Activated T-helper 9 cell treated with anti-CD3 and anti-CD28 coated beads, Interleukin-2, amount 50 U/mL, for 16 hours (primary cell): ENCODE measurements at places on chromosomes 6 and 20.

DNA sequence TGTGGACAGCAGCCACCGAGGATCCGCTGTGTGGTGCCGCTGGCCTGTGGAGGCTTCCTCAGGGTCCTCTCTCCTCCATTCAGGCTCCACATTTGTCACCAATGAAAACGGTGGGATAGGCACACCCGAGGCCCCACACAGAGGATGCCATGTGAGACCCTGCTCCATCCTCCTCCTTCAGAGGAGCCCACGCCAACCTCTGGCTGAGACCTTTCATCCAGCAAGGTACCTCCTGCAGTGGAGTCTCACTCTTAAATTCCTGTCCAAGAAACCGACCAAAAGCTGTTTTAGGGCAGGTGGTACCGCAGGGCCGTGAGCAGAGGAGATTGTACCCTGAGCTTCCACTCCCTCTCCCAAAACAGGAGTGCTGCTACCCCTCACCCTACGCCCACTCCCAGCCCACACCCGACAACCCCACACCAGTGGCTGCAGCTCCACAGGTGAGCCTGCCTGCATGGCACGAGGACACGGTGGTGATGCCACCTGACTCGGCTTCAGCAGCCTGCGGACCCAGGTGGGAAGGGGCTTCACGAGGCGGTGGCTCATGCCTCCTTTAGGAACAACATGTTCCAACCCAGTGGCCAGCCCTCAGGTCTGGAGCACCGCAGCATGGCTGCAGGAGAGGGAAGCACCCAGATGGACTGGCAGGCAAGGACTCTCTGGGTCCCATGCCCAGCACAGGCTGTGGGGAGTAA is 237.6 kb upstream of the AFDN start:
- no peak for DNase-seq

GRCh38 chr6:73121421-73121993 is 103.8 kb downstream of the KHDC1L start:
- DNase-seq = no peak

DNA sequence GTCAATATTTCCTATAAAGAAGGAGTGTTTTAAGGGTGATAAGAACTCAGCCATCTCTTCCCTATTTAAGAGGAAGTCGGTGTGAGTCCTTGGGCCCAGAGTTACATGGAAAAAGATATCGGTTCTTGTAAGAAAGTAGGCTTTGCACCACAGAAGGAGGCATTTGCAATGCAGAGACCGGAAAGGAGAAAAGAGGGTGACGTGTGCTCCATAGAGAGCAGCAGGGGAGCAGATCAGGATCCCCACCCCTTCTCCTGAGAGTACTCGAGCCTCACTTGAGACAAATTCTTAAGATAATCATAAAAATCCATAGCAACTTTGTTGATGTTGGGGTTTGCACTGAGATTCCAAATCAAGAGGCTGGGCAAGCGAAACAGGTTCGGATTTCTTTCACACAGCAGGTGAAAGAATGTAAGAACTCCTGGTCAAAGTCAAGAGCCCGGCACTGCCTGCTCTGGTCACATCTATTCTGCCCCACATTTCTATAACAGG is 27.8 kb downstream of the FOXA2 start:
- no peak for DNase-seq

DNA sequence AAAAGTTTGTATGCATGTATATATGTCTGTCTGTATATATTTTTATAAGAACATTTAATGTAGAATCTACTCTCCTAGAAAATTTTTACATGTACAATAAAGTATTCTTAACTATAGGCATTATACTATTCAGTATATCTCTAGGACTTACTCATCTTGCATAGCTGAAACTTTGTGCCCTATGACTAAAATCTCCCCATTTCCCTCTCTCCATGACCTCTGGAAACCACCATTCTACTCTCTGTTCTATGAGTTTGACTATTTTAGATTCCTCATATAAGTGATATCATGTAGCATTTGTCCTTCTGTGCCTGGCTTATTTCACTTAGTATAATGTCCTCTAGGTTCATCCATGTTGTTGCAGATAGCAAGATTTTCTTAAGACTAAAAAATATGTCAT is 205.1 kb upstream of the SMLR1 start:
- no peak for DNase-seq

GRCh38 chr6:43982084-43982625 is 145.1 kb downstream of the MRPL14 start:
- no peak for DNase-seq

DNA sequence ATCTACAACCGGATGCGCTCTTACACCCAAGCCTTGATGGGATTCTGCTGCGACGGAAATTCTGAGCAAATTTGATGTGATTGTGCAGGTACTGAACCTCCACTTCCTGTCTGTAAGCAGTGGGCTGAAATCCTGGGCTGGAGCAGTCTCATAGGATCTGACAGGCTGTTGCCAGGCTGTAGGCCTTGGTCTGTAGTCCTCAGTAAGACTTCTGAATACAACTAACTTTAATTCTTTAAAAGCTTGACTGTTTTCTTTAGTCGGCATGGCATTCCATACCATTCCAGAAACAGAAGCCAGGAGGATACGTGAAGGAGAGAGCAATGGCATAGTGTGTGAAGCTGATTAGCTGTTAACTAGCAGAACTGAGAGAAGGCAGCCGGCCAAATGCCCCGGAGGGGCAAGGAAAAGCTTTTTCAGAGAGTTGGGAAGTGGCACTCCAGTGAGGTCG is 68.3 kb downstream of the ADTRP start:
- no peak for DNase-seq

- no peak for DNase-seq
Observed at GRCh38 chr20:24637087-24637486, 167.7 kb downstream of the SYNDIG1 start.

DNA sequence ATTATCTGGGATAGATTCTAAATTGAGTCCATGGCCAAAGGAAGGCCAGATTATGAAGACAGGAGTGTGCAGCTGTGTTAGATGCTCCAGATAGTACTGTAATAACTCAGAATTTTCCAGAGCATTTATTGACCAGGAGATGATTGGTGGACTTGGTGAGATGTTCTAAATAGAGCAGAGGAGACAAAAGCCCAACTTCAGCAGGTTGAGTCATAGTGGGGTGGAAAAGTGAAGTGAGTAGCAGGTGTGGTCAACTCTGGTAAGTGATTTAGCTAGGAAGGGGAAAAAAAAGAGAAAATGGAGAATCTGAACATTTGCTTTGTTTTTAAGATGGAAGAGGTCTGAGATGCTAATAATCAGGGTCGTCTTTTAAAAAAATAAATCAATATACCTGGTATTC is 227.4 kb downstream of the TMEM200A start:
- no peak for DNase-seq

DNA sequence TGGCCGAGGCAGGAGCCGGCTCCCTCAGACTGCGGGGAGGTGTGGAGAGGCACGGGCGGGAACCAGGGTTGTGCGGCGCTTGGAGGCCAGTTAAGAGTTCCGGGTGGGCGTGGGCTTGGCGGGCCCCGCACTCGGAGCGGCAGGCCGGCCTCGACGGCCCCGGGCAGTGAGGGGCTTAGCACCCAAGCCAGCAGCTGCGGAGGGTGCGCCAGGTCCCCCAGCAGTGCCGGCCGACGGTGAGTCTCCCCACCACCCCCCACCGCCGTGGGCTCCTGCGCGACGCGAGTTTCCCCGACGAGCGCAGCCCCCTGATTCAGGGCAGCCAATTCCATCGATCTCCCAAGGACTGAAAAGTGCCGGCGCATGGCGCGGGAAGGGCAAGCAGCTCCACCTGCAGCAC is 605.4 kb upstream of the SLC35B3 start:
- no peak for DNase-seq

GRCh38 chr6:79446006-79446405 is 91.2 kb downstream of the LCA5 start:
- DNase-seq = no peak

DNA sequence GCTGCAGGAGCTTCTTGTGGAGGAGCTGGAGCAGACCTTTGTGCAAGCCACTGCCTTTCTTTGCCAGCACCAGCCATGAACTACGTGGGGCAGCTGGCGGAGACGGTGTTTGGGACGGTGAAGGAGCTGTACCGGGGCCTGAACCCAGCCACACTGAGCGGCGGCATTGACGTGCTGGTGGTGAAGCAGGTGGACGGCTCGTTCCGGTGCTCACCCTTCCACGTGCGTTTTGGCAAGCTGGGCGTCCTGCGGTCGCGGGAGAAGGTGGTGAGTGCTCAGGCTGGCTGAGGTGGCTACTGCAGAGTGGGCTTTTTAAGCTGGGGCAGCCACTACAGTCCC is 5.1 kb downstream of the LPIN3 start:
- no peak for DNase-seq

DNA sequence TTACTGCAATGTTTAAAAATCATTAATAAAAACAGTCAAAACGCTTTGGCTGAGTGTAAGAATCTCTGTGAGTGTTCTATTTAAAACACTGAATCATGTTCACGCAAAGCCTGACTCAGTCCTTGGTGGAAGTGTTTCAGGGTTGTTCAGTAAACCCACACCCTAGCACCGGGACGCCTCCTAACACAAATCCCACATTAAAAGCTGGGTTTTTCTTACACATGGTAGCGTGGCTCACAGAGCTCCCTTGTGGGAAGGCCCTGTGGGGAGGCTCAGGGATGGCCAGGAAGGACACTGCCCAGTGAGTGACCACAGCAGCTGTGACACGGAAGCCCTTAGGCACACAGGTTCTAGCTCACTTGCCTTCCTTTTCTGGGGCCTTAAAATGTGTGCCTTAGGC is 80.2 kb downstream of the GMPR start:
- DNase-seq = peak; percentile 23

DNA sequence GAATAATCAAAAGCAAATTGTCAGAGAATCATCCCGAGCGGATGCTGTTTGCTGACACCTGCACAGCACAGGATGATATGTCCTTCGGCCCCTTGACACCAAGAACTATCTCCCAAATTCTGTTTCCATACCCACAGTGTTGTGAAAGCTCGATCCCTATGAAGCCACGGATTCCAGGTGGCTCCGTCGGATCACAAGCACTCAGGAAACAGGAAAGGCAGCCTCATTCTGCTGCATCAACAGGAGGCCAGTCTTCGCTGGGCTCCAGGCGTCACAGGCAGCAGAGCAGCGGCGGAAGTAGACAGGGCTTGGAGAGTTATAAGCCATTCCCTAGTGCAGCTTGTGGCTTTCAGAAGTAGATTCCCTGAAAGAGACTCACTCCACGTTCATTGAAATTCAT is 342.3 kb downstream of the C6orf118 start:
- no peak for DNase-seq

- no peak for DNase-seq
Observed at GRCh38 chr20:41147767-41148191, 10.4 kb downstream of the PLCG1 start.

DNA sequence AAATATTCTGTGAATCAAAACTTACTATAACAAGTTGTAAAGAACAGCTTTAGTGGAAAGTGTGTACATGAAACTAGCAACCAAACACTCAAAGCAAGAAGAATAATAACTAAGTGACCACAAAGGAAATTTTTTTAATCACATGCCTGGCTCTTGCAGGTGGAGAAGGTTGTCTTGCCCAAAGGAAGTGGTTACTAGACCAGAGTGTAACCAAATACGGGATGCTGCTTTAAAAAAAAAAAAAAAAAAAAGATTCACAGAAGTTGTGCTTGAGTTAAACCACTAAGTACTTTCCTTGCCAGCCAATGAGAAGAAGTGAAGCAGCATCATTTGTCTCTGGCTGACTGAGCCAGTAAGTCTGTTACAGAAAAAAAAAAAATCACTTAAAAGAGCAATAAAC is 19.1 kb upstream of the HLA-DQB1 start:
- DNase-seq = no peak
